ENCODE measurements at places on chromosomes 11 and 22.

- no peak for DNase-seq
Observed at GRCh38 chr22:46233231-46233630, 16.9 kb downstream of the CDPF1 start.

GRCh38 chr11:131759140-131759539 is 388.7 kb downstream of the NTM start:
- no peak for DNase-seq

DNA sequence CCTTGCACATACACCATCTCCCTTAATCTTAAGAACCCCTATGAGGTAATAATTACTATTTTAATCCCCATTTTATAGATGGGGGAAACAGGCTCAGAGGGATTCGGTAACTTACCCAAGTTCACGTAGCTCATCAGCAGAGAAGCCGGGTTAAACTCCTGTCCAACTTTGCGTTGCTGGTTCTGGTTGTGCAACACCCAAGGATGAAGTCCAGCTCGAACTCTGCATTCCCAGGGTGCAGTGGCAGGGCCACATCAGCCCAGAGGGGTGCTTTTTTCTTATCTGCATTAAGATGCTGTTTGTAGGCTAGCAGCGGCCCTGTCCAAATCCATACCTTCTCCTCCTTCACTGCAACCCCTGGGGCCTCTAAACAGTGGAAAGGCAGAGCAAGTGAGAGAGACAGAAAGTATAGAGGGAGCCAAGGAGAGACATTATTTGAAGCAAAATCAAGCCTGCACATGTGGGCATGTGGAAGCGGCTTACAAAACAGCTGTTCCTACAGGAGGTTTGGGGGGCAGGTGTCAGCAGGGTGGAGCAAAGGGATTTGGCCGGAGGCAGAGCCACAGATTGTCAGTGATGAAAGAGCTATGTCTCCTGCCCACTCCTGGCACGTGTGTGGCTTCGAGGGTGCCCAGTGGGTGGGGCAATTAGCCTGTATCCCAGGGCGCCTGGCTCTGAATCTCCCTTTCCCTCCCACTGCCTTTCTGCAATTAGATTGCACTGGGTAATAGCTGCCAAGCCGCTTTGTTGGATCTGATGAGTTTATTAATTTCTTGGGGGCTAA is 129.5 kb upstream of the TBCEL start:
- DNase-seq: no peak

GRCh38 chr11:84788220-84788619 is 838.9 kb downstream of the DLG2 start:
- DNase-seq: no peak

DNA sequence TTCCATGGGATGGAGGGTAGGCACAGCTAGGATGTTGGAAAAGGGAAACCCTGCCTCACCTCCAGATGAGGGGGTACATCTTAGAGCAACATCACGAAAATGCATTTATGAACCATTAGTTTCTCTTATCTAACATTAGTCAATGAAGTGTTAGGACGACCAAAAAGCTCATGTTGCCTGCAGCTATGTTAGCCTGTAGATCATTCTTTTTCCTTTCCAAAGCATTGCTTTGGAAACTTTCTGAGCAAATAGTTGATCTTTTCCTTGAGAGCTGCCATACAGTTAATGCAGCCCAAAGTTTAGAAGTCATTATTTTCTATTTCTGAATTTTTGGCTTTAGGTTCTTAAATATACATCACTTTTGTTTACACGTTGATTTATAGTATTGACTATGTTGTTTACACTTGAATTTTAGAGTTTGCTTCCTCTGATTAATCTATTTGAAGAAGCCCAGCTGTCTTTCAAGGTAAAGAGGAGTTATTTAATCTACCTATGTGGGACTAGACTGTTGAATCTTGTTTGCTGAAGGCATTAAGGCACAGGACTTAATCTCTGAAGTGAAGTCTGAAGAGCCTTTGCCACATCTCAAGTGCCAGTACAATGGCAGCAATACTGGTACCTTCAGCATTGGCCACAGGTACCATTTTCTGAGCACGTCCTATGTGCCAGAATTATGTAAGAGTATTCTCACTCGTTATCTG is 11.0 kb downstream of the POU2AF3 start:
- no peak for DNase-seq

Measured in fibroblast of skin of left biceps (primary cell).